ENCODE measurements at places on chromosomes 3 and 15.

DNA sequence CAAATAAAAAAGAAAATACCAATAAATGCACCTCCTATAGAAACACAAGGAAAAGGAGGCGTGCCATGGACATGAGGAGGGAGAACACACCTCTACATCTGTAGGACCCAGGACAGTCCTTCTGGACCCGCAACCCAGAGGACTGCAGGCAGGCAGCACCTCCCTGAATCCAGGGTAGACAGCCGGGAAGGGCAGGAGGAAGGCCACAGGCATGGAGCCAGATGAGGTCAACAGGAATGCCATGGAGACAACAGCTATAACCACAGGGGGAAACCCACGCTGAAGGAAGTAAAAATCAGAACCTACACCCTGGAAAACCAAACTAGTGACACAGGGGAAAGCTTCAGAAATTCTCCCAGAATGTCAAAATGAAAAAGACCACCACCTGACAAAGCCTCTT, 248.8 kb upstream of the NSMCE3 start:
- no peak for DNase-seq
- H3K4me3 ChIP-seq, result no peak overlapping the region
- H3K36me3 ChIP-seq, result no peaks in the 10 kb centered on the region
- no peaks in the 10 kb centered on the region for H3K27me3 ChIP-seq

DNA sequence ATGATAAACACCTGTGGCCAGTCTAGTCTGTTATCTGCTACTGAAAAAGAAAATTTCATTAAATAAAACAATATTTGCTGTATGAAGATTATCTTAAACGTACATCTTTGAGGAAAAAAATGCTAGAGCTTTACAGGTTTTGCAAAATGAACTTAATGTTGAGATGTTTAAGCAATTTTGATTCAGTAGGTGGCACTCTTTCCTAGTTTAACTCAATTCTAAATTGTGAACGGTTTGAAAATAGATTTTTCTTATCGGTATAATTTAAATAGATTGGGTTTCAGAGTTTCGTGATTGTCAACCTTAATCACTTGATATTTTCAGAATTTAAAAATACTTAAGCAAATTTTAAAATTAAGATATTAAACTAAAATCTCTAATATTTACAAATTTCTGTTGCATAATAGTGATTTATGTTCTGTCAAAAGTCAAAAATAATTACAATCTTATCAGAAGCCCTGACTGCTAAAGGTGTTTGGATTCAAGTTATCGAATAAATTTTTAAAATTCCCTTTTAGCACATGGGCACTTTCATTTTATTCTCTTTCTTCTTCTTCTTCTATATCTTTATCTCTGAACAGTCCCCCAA, 7.0 kb upstream of the RNF111 start:
- peaks cover 30% of the 10 kb centered on the region for H3K4me1 ChIP-seq
- H3K36me3 ChIP-seq, result no peaks in the 10 kb centered on the region
- DNase-seq, result peak; percentile 47
- H3K27ac ChIP-seq, result no peak overlapping the region
- H3K27me3 ChIP-seq, result no peaks in the 10 kb centered on the region
- no peak overlapping the region for H3K4me3 ChIP-seq

- H3K4me1 ChIP-seq, result no peaks in the 10 kb centered on the region
- no peak for DNase-seq
- no peaks in the 10 kb centered on the region for H3K27me3 ChIP-seq
- no peak overlapping the region for H3K4me3 ChIP-seq
These were observed 205.6 kb downstream of the IL20RB start for GRCh38 chr3:137163241-137163871.

- no peak overlapping the region for H3K4me3 ChIP-seq
- H3K27me3 ChIP-seq, result no peaks in the 10 kb centered on the region
- H3K4me1 ChIP-seq, result no peaks in the 10 kb centered on the region
- H3K36me3 ChIP-seq, result no peaks in the 10 kb centered on the region
These were observed 33.3 kb upstream of the MRPS22 start for GRCh38 chr3:139310474-139310933.

All from CD4-positive, alpha-beta memory T cell (primary cell).